ENCODE measurements at places on chromosomes 1 and 21.

GRCh38 chr1:51222136-51222787, 13.8 kb upstream of the RNF11 start:
- no peak for DNase-seq

DNA sequence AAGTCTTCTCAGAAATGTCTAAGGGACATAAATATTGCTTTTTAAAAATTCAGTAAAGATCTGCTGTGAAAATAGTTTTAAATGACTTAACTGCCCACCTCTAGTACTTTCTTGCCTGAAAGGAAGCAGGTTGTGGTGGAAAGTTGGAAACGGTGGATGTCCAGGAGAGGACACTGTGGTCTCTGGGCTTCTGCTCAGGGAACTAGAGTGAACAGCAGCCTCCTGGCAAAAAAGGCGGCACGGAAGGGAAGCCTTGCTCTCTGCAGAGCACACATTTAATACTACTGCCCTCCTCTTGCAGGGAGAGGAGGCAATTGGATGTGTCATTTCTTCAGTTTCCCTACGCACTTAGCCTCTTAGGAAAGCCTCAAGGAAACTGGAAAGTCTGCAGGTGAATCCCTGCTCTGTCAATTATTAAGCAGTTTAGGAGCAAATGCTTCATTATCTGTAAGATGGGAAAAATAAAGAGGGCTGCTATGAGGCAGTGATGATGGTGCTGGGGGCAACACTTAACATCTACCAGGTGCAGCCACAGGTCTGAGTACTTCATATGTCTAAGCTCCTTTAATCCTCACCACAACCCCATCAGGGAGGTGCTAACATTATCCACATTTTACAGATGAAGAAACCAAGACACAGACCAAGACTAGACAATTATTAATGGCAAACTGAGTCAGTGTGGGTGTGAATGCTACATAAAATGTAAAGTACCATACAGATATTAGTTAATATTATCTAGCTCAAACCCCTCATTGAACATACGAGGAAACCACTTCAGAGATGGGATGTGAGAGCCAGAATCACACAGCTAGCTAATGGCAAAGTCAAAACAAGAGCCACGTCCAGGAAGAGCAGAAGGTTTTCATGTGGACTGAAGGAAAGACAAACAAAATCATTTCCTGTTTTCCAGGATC, 108.9 kb upstream of the ADAR start:
- no peak for DNase-seq

DNA sequence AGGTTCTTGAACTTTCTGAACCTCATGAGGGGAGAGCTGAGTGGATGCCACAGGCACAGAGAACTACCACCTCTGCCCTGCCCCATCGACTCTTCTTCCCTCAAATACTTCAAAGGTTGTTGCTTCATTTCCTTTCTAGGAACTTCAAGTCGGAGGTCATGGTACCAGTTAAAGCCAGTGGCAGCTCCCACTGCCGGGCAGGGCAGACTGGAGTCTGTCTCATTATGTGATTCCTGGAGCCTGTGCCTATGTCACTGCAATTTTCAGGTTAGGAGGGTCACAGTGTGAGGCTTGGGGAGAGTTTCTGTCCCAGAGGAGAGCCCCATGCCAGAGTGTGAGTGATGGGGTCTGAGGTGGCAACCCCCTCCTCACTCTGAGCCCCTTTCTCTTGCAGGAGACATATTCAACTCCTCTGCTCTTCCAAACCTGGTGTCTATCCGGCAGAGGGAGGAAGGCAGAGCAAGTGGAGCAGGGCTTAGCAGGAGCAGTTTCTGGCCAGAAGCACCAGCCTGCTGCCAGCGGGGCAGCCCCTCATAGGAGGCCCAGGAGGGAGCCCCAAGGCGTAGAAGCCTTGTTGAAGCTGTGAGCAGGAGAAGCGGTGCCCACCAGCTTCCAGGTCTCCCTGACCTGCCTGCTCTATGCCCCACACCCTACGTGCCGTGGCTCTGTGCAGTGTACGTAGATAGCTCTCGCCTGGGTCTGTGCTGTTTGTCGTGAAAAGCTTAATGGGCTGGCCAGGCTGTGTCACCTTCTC, 29.3 kb downstream of the CAMK1G start:
- no peak for DNase-seq

DNA sequence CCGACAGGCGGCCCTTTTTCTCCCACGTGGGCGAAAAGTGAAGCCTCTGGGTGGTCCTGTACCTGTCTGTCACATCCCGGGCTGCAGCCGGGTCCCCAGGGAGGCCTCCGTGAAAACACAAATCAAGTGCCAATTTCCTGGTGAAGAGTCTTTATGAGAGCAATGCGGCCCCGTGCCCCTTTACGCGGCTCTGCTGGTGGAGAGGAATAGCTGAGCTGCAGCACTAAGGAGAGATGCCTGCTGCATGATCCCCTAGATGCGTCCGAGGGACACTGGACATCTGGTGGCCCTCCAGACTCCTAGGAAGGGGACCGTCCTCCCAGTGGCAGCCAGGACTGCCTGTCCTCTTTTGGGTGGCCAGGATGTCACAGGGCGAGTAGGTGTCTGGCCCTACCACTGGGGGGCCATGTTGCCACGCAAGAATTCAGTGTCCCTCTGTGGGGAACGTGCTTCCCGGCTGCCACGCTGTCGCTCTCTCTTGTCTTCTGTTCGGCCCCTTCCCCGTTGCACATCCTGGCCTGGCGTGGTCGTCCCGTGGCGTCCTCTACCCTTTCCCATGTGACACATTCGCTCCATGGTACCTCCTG, 38.7 kb downstream of the COL18A1 start:
- no peak for DNase-seq

GRCh38 chr1:85605484-85606413, 25.2 kb downstream of the CCN1 start:
- DNase-seq, result no peak
